ENCODE measurements at places on chromosomes 13 and 19.

DNA sequence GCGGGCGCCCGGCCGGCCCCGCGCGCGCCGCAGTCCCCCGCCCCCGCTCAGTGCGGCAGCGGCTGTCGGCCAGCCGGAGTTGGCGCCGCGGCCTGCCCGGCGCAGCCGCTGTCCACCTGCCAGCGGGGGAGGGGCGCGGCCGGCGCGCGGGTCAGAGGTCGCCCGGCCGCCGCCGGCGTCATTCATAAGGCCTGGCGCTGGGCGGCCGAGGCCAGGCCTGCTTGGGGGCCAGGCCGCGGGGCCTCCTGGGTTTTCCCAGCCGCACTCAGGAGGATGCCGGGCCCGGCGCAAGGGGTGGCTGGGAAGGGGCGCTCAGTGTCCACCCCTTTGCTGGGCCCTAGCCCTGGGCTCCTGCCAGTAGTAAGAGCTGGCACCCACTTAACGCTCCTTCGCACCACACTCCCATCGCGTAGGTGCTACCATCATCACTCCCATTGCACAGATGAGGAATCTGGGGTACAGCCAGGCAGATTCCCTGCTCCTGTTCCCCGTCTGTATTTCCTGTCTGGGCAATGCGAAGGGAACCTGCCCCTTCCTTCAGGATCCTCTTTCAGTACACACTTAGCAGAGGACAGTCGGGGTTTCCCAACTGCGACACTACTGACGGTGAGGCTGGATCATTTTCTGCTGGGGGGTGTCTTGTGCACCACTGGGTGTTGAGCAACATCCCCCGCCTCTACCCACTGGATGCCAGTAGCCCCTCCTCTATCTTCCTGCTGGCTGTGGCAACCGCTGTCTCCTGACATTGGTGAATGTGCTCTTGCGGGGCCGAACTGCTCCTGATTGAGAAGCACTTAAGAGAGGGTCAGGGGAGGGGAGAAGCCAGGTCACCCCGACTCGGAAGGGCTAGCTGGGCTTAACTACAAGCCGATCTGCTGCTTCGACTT, 846 bp upstream of the PRKACA start:
- DNase-seq, result no peak

GRCh38 chr13:80039000-80039399, 301.9 kb downstream of the SPRY2 start:
- no peak for DNase-seq

DNA sequence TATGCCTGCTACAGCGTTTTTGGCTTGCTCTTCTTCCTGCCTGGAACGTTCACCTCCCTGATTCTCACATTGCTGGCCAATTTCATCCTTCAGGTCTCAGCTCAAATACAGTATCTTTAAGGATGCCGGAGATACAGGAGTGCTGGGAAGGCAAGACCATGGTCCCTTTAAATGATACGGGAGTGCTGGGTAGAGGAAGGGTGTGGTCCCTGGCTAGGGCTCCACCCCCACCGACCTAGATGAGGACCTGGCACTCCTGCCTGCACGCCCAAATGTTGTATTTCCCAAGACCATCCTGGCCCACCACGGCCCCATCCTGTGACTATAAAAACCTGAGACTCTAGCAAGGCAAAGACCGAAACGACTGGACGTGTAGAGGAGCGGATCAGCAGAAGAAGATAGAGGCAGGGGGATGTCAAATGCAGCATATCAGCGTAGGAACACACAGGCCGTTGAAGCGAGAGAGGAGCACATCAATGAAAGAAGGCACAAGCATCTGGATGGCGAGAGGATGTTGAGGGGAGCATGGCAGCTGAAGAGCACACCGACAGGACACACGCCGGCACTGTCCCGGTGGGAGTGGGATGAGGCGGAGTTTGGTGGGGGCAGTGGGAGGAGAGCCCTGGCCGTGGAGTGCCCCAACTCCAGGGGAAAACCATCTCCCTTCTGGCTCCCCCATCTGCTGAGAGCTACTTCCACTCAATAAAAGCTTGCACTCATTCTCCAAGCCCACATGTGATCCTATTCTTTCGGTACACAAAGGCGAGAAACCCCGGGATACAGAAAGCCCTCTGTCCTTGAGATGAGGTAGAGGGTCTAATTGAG, 74.0 kb downstream of the PCDH9 start:
- no peak for DNase-seq

DNA sequence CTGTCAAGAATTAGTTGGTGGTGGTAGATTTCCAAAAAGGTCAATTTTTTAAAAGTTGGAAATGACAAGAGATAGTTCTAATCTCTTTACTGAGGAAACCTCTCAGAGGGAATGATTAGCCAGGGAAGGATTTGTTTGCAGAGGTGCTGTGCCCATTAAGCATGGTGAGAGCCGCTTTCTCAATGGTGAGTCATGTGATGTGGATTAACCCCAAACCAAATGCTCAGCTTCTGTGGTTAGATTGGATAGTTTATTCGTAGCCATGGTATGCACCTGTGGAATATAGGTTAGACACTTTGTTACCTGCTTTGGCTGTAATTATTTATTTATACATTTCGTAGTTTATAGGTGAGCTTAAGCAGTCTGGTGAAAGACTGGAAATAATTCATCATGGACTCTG, 7.1 kb downstream of the HNRNPM start:
- no peak for DNase-seq

DNA sequence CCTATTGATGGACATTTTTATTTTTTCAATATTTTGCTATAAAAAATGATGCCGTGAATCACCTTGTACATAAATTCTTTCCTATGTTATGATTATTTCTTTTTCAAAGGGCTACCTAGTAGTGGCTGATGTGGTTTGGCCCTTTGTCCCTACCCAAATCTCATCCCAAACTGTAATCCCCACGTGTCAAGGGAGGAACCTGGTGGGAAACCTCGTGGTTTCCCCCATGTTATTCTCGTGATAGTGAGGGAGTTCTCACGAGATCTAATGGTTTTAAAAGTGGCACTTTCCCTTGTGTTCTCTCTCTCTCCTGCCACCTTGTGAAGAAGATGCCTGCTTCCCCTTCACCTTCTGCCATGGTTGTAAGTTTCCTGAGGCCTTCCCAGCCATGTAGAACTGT, 94.9 kb downstream of the TM9SF2 start:
- DNase-seq, result no peak

DNA sequence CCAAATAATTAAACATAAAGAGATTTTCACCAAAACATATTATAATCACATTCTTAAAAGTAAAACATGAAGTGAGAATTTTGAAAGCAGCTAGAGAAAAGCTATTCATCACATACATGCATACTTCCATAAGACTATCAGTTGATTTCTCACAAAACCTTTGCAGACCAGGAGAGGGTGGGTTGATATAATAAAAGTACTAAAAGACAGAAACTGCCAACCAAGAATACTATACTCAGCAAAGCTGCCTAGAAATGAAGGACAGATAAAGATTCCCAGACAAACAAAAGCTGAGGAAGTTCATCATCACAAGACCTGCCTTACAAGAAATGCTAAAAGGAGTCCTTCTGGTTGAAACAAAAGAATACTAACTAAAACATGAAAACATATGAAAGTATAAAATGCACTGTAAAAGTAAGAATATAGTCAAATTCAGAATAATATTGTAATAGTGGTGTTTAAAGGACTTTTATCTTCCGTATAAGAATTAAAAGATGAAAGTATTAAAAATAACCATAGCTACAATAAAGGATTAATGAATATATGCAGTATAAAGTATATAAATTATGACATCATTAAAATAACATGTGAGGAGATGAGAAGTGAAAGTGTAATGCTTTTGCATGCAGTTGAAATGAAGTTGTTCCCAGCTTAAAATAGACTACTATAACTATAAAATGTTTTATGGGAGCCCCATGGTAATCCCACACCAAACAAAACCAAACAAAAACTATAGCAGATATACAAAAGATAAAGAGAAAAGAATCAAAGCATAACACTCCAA, 76.2 kb downstream of the RXFP2 start:
- no peak for DNase-seq

- no peak for DNase-seq
These were observed 3.6 kb upstream of the HAMP start for GRCh38 chr19:35278578-35279284.

GRCh38 chr19:5903624-5904351, at the start of gene NDUFA11:
NDUFA11 (minus strand) TSS chr19:5903790; CDS start chr19:5903708, 82 bp downstream.
- DNase-seq, result peak; percentile 98

All from stimulated activated CD4-positive, alpha-beta T cell treated with anti-CD3 and anti-CD28 coated beads, Interleukin-1b, Interleukin-23, amount 100 ng/mL, for 24 hours (primary cell).